A549 treated with AZD2906 at 1 μM for 4 hours (cell line): ENCODE measurements at places on chromosomes 11 and 22. TPM values are rescaled to one million over a fixed set of nuclear protein-coding genes. Genes with fewer than 3 reads are reported as not detected.

Gene DDI1
- not detected in 5 replicates for total RNA-seq

Gene SDF2L1
- total RNA-seq, result 31.3 to 60.7 TPM (median 54.4 TPM) in 5 replicates

Gene SLC17A6
- not detected in 5 replicates for total RNA-seq

Gene PSMC3
- total RNA-seq, result 184 to 254 TPM (median 192 TPM) in 5 replicates

Gene TENM4
- total RNA-seq, result 0.07 to 0.30 TPM (median 0.11 TPM) in 5 replicates

Gene DCPS
- 17.1 to 19.9 TPM (median 18.3 TPM) in 5 replicates for total RNA-seq

Gene GUCD1
- total RNA-seq, result 46.6 to 55.4 TPM (median 48.5 TPM) in 5 replicates

Gene EPS8L2
- total RNA-seq, result 75.7 to 126 TPM (median 112 TPM) in 5 replicates

Gene ZNRF3
- total RNA-seq, result 6.3 to 7.8 TPM (median 7.3 TPM) in 5 replicates

Gene DCHS1
- 0.07 to 0.08 TPM (median 0.07 TPM) in 5 replicates for total RNA-seq

Gene CARD16
- 0.17 to 0.20 TPM in 2 of 5 replicates, not detected in the others for total RNA-seq

Gene RAB36
- 6.8 to 7.4 TPM (median 7.1 TPM) in 5 replicates for total RNA-seq

Gene OR51E2
- total RNA-seq, result not detected in 5 replicates

Gene GAB4
- not detected in 5 replicates for total RNA-seq

Gene APOL5
- not detected in 5 replicates for total RNA-seq

Gene CPT1B
- 5.8 to 14.7 TPM (median 12.1 TPM) in 5 replicates for total RNA-seq

Gene CHRM1
- 0.03 to 0.08 TPM (median 0.07 TPM) in 4 of 5 replicates, not detected in the other for total RNA-seq

Gene SYTL2
- 6.5 to 15.9 TPM (median 7.0 TPM) in 5 replicates for total RNA-seq

Gene APOBEC3G
- total RNA-seq, result 0.06 to 0.09 TPM (median 0.07 TPM) in 3 of 5 replicates, not detected in the others

Gene CREB3L1
- total RNA-seq, result 4.0 to 4.7 TPM (median 4.4 TPM) in 5 replicates

Gene PANX2
- 5.3 to 6.6 TPM (median 5.8 TPM) in 5 replicates for total RNA-seq

Gene CHRNA10
- 0.60 to 1.7 TPM (median 1.1 TPM) in 5 replicates for total RNA-seq

Gene TMEM25
- total RNA-seq, result 0.18 to 0.55 TPM (median 0.32 TPM) in 5 replicates

Gene KRTAP5-11
- not detected in 5 replicates for total RNA-seq

Gene WBP2NL
- total RNA-seq, result 0.06 to 0.13 TPM (median 0.06 TPM) in 4 of 5 replicates, not detected in the other

Gene MS4A12
- not detected in 5 replicates for total RNA-seq

Gene OR5I1
- not detected in 5 replicates for total RNA-seq

Gene ACTN3
- total RNA-seq, result 0.02 to 0.10 TPM (median 0.09 TPM) in 4 of 5 replicates, not detected in the other

Gene CHRM4
- 0.41 to 0.61 TPM (median 0.49 TPM) in 5 replicates for total RNA-seq
